ENCODE measurements at places on chromosomes 16 and 17. TPM values are rescaled to one million over a fixed set of nuclear protein-coding genes. Genes with fewer than 3 reads are reported as not detected.

Gene XYLT1
- total RNA-seq = 24.0 TPM

Gene ITGA2B
- 9.0 TPM for total RNA-seq

Gene ATP2A1
- 46.8 TPM for total RNA-seq

Gene RPA1
- 48.8 TPM for total RNA-seq

Gene SYNGR3
- total RNA-seq = 6.5 TPM

Gene CDH1
- total RNA-seq = 15.0 TPM

Gene EFNB3
- 10.0 TPM for total RNA-seq

Gene SEPTIN12
- total RNA-seq = not detected

Gene TEKT1
- 2.3 TPM for total RNA-seq

Gene TBC1D3I
- total RNA-seq = not detected
